ENCODE measurements at places on chromosomes 2 and 18.

GRCh38 chr2:199147216-199147615, 310.5 kb downstream of the SATB2 start:
- no peaks in the 10 kb centered on the region for H3K4me1 ChIP-seq
- H3K27me3 ChIP-seq = no peaks in the 10 kb centered on the region
- no peak overlapping the region for H3K27ac ChIP-seq
- H3K36me3 ChIP-seq = no peaks in the 10 kb centered on the region

DNA sequence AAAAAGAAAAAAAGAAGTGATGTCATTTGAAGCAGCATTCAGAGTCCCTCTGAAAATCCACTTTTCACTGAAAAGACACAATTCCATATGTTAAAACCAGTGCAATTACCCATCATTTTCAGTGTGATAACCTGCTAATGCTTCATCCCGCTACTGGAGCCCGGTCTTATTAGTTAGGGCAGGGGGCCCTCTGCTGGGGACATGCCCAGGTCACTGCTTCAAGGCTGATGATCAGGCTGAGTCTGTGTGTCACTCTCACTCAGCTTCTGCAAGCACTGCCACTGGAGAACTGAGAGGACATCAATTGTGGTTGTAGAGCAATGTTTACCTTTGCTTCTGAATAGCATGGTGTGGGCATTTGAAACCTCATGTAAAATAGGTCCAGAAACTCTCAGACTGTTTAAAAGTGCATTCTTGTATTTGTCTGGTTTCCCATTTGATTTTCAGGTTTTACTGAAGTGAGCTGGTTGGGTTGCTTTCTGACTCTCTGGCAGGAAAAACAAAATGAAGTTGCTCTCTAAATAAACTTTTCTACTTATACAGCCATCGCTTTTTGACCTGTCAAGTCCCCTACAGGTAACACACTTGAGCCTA, 49.2 kb upstream of the NXPH2 start:
- no peak overlapping the region for H3K4me3 ChIP-seq
- no peaks in the 10 kb centered on the region for H3K36me3 ChIP-seq
- DNase-seq = no peak

DNA sequence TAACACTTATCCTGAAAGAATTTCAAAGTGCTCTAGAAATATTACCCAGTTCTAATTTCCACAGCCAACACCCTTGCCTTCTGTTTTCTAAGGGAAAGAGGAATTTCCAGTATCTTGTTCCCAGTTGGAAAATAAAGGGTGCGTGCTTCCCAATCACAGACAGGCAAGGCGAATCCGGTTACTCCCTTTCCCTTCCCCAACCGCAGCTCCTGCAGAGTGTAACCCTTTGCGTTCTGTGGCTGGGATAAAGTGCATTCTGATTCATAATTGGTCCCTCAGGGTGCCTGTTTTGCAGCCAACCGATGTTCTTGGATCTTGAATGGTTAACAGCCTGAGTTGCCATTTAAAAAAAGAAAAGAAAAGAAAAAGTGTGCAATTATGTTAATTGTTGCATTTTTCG, 40.6 kb upstream of the PGAP1 start:
- H3K27me3 ChIP-seq = no peaks in the 10 kb centered on the region
- peaks cover 18% of the 10 kb centered on the region for H3K4me1 ChIP-seq
- DNase-seq = no peak
- H3K4me3 ChIP-seq = no peak overlapping the region
- H3K36me3 ChIP-seq = peaks cover 5% of the 10 kb centered on the region
- H3K27ac ChIP-seq = peak overlapping the region; percentile 11

DNA sequence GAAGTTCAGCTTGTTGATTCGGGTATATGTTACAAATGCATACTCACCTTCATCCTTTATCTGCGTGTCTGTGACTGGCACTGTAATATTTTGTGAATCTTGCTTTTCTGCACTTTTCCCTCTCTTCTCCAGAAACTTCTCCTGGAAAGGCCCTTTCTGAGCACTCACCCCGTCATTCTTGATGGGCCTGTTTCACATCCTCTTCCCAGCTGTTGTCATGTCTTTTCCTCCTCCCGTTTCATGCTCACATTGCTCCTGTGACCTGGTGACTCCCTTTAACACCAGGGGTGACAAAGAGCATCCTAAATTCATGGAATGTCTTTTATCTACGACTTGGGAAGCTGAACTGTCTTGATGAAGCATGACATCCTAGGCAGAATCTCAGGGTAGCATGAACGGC, 65.8 kb downstream of the CD8B2 start:
- H3K27ac ChIP-seq = no peak overlapping the region
- H3K4me1 ChIP-seq = no peaks in the 10 kb centered on the region
- DNase-seq = no peak
- H3K27me3 ChIP-seq = peaks cover 14% of the 10 kb centered on the region
- no peaks in the 10 kb centered on the region for H3K36me3 ChIP-seq
- H3K4me3 ChIP-seq = no peak overlapping the region

DNA sequence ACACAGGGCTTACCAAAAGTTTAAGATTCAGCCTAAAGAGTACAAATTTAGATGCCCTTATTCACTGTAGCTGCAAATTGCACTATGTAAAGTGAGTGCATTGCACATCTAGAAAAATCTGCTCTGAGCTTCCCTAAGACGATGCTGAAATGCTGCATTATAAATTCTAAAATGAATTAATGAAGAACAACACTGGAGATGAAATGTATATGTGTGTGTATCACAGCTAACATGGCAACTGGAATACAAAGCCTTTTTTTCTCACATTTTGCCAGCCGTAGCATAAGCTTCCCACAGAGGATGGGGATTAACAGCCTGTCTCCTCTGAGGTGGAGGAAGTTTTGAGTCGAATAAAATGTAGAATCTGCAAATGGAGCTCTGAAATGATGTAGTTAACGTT, 338.3 kb upstream of the ZEB2 start:
- no peak overlapping the region for H3K27ac ChIP-seq
- peaks cover 9% of the 10 kb centered on the region for H3K36me3 ChIP-seq
- H3K27me3 ChIP-seq = no peaks in the 10 kb centered on the region
- no peaks in the 10 kb centered on the region for H3K4me1 ChIP-seq
- DNase-seq = no peak

GRCh38 chr2:30776831-30777635, 30.2 kb downstream of the CAPN13 start:
- H3K27me3 ChIP-seq = peaks cover 29% of the 10 kb centered on the region
- no peak overlapping the region for H3K27ac ChIP-seq
- no peaks in the 10 kb centered on the region for H3K36me3 ChIP-seq
- no peaks in the 10 kb centered on the region for H3K4me1 ChIP-seq

DNA sequence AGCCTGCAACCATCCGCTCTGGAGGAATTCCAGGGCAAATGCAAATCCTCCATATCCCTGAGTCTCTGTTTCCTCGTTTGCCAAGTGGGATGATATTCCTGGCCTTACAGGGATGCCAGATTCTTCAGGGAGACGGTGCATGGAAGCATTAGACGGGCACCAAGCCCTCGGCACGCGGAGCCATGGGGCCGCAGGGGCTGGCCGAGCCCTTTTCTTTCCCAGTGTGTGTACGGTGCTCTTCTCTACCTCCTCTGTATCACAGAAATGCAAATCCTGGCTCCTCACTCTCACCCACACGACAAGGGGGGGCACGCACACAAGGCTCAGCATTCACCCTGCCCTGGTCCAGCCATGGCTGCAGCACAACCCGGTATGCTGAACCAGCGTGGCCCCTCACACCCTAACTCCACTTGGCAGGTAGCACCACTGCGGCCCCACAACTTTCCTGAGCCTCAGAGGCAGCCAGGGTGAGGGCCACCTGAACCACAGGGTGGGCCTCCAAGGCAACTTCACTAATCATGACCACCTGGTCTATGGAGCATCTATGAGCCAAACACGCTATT, 64.1 kb upstream of the SALL3 start:
- no peak overlapping the region for H3K27ac ChIP-seq
- peaks cover 3% of the 10 kb centered on the region for H3K27me3 ChIP-seq
- no peaks in the 10 kb centered on the region for H3K4me1 ChIP-seq
- no peak overlapping the region for H3K4me3 ChIP-seq
- no peak for DNase-seq
- no peaks in the 10 kb centered on the region for H3K36me3 ChIP-seq

DNA sequence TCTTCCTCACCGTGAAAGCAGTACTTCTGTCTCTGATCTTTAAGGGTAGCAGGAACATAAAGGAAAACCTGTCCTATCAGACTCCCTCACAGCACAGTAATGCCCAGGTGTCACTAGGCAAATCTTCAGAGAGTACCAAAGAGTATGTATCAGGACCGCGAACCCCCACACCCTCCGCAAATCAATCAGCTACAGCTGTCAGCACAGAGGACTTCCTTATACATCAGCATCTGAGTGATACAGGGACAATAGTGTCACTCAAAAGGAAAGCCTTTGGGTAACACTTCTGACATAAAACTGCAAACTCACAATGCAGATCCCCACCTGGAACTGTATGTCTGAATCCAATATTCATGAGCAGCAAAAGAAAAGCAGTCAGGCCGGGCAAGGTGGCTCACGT, 2.6 kb downstream of the AFG3L2 start:
- peaks cover 5% of the 10 kb centered on the region for H3K27me3 ChIP-seq
- H3K36me3 ChIP-seq = peaks cover 6% of the 10 kb centered on the region
- DNase-seq = no peak
- H3K4me1 ChIP-seq = peaks cover 41% of the 10 kb centered on the region

GRCh38 chr2:19321946-19322345, 36.5 kb downstream of the OSR1 start:
- H3K4me1 ChIP-seq = no peaks in the 10 kb centered on the region
- no peaks in the 10 kb centered on the region for H3K36me3 ChIP-seq
- no peak for DNase-seq

- no peak overlapping the region for H3K27ac ChIP-seq
- DNase-seq = no peak
- H3K4me3 ChIP-seq = no peak overlapping the region
- H3K4me1 ChIP-seq = no peaks in the 10 kb centered on the region
- H3K27me3 ChIP-seq = no peaks in the 10 kb centered on the region
These were observed 18.0 kb upstream of the ARHGAP28 start for GRCh38 chr18:6711467-6711866.

- H3K27ac ChIP-seq = no peak overlapping the region
- H3K4me1 ChIP-seq = peaks cover 8% of the 10 kb centered on the region
- no peak overlapping the region for H3K4me3 ChIP-seq
- no peaks in the 10 kb centered on the region for H3K36me3 ChIP-seq
These were observed 3.0 kb downstream of the MBOAT2 start for GRCh38 chr2:9000442-9000841.

GRCh38 chr2:69437751-69438154, 518 bp upstream of the NFU1 start:
- no peak for DNase-seq
- H3K4me3 ChIP-seq = peak overlapping the region; percentile 93
- H3K36me3 ChIP-seq = no peaks in the 10 kb centered on the region
